ENCODE measurements at places on chromosomes 6 and 20.

GRCh38 chr6:44294832-44295791 lies 18.0 kb downstream of the AARS2 start:
- no peak for DNase-seq

DNA sequence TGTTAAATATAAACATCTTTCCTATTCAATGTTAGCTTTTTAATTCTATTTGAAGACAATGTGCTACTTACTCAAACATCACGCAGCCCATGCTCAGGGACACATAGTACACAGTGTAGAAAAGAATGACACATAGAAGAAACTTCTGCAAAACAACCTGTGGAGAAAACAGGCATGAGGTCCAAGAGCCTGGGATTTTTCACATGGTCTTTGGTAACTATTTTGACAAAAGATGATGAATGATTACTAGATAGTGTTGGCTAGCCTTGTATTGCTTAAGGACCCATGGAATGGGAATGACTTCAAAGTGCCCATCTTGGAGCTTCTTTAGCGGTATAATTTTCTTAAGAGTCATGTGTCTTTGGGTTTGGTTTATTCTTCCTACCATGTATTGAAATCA lies 15.4 kb downstream of the TMEM244 start:
- DNase-seq: no peak

DNA sequence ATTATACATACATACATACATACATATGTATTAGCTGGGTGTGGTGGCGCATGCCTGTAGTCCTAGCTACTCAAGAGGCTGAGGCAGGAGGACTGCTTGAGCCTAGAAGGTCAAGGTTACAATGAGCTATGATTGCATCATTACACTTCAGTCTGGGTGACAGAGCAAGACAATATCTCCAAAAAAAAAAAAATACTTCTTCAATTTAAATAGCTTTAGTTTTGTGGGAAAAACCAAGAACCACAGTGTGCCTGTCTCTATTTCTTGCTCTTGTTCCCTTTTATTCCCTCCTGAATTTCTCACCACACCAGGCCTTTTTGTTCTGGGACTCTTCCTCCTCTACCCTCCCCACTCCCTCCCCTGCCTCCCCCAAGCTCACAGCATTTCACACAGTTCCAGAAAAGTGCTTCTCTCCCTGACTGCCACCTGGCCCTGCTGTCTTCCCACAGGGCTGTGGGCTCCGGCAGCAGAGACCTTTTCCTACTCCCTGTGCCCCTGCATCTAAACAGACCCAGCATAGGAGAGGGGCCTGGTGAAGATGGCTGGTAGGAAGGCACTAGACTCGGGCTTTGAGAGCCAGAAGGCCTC lies 1.3 kb downstream of the C20orf203 start:
- DNase-seq: no peak

- peak; percentile 60 for DNase-seq
Measured at GRCh38 chr20:46681032-46681854, 8.0 kb downstream of the TP53RK start.

- no peak for DNase-seq
Measured at GRCh38 chr6:136474241-136474640, 76.0 kb downstream of the MAP7 start.

DNA sequence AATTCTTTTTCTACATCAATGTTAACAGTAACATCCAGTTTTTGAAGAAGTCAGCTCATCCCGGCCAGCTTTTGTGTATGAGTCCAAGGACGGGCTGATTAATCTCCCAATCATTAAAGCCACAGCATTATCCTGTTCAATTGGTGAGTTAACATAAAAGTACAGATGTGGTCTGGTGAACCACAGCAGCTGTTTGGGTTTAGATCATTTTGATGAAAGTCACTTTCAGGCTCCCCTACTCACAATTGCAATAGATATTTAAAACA lies 69.0 kb upstream of the NFATC2 start:
- DNase-seq: no peak

DNA sequence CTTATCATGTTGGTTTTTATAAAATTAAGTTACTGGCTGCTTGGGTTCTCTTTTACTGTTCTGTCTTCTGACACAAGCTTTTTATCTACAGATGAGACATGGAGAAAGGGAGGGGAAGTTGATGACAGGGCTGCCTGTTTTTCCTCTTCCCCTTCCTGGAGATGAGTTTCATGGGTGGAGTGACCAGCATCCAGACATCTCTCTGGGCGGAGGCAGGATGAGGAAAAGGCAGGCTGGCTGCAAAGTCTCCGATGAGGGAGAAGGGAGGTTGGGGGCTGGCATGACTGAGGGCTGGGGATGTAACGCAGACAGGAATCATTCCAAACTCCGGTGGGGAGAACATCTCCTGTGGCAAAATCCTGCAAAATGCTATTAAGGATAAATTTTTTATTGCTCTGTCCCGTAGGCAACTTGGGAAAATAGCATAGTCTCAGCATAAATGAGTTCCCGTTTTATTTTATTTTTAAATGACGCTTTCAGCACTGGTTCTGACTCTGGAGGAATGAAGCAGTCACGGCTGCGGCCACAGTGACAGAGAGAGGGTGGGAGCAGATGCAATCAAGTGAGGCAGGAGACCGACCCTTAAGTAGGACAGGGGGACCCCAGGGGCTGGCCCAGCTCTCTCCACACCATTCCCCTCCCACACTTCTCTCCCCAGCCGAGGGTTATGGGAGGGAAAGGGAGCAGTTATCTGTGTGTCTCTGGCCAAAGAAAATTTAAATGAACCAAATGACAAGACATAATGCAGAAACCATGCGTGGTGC lies 108.8 kb upstream of the PMEPA1 start:
- no peak for DNase-seq

GRCh38 chr20:36092398-36093024 lies 62.0 kb upstream of the EPB41L1 start:
- peak; percentile 70 for DNase-seq

GRCh38 chr6:118525913-118526780 lies 21.9 kb upstream of the PLN start:
- no peak for DNase-seq

GRCh38 chr6:53822401-53823125 lies 27.8 kb downstream of the LRRC1 start:
- no peak for DNase-seq

GRCh38 chr6:3325210-3325609 lies 66.5 kb downstream of the PSMG4 start:
- peak; percentile 53 for DNase-seq

DNA sequence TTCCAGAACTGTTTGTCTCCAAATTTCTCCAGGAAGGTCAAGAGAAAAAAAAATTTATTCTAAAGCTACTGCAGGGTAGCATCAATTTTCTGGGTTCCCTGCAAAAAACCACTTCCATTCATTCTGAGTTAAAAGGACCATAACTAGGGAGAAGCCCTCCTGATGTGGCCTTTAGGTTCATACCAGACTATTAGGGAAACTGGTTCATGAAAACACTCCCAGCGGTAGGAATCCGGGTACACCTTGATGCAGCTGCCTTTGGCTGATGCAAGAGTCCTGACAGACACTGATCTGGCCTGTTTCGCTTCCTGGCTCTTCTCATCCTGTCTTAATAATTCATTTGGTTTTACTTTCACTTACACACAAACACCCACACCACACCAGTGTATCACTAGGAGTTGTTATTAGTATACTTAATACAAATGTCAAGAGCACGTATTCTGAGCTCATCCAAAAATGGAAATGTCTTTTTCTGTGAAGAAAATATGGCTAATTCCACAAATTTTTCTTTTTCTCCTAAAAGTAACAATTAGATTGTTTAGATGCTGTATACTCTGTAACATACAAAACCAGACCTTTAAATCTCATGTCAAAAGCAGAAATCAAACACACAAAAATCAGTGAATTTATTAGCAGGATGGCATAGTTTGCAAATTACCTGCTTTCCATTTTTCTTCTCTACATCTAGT lies 38.4 kb upstream of the ARHGAP18 start:
- no peak for DNase-seq

- peak; percentile 62 for DNase-seq
Measured at GRCh38 chr20:41617059-41617901, 897 bp downstream of the CHD6 start.

- DNase-seq: peak; percentile 35
Measured at GRCh38 chr6:146543940-146544615, 445 bp downstream of the RAB32 start.

GRCh38 chr6:112349958-112350357 lies 2.8 kb downstream of the RFPL4B start:
- no peak for DNase-seq

DNA sequence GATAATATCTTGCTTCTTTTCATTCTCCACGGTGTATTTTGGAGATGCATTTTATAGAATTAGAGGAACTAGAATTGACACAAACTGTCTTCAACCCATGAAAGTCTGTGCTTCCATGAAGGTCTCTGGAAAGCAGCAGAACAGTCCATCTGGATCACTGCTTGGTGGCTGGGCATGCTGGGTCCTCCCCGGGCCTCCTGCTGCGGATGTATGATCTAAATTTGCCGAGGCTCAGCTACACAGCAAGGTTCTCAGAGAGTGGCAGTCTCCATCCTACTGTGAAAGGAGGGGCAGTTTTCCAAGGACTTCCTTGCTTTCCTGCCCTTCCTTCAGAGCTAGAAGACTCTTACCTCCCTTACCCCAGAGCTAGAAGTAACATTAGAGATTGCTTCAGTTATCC lies 15.1 kb downstream of the PKIG start:
- no peak for DNase-seq

- DNase-seq: no peak
Measured at GRCh38 chr6:134948691-134949090, 1.2 kb downstream of the ALDH8A1 start.

DNA sequence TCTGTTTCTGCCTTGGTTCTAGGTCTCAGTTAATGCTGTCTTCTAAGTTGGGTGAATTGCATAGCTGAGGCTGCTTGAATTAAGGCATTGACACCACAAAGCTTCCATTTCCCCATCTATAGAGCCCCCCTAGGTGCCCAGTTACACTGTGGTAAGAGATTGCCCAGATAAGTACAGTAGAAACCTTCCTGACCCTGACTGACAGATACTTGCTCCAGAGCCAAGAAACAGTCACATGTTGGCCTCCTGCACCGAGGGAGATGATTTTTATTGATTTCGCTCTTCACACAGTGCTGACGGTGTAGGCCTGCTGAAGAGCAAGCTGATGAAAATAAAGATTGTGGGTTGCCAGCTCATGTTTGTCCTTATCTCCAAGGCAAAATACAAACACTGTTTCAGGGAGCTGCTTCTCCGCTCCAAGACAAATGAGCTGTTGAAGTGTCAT lies 67.9 kb downstream of the TRMT11 start:
- DNase-seq: no peak

DNA sequence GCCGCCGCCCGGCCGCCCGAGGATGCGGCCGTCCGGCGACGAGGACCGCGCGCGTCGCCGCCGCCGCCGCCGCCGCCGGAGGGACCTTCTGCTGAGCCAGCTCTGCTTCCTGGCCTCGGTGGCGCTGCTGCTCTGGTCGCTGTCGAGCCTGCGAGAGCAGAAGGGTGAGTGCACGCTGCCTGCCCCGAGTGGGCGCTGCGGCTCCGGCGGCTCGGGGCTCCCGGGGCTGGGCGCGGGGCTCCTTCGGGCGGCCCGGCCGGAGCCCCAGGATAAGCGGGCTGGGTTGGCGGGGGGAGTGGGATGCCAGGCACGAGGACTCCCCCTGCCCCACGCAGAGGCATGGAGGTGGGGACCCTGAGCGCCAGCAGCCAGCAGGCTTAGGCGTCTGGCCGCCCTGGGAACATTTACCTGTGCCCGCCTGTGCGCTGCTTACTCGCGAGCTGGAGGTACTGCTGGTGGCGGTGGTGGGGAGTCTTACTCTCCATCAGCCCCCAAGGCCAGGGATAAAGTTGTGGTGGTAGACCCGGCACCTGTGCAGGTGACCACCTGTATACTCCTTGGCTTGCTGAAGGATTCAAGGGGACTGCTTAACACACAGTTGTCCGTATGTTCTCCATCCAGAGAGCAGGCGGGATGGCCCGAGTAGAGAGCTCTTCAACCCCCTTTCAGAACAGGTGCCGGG lies 520 bp downstream of the SLC24A3 start:
- DNase-seq: peak; percentile 64

GRCh38 chr6:32154514-32155161 lies 697 bp downstream of the PPT2 start:
- peak; percentile 68 for DNase-seq

- no peak for DNase-seq
Measured at GRCh38 chr6:163916315-163917081, 502.0 kb downstream of the QKI start.

DNA sequence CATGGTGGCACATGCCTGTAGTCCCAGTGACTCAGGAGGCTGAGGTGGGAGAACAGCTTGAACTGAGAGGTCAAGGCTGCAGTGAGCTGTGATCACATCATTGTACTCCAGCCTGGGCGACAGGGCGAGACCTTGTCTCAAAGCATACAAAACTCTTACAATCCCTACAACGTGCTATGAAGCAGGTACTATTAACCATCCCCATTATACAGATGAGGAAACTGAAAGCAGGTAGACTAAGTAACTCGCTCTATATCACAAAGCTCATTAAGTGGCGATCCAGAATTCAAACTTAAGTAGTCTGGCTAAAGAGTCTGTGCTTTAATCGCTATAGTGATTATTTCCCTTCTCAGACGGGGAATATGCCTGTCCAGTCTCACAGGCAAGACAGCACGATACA lies 54.7 kb downstream of the CDK19 start:
- no peak for DNase-seq

DNA sequence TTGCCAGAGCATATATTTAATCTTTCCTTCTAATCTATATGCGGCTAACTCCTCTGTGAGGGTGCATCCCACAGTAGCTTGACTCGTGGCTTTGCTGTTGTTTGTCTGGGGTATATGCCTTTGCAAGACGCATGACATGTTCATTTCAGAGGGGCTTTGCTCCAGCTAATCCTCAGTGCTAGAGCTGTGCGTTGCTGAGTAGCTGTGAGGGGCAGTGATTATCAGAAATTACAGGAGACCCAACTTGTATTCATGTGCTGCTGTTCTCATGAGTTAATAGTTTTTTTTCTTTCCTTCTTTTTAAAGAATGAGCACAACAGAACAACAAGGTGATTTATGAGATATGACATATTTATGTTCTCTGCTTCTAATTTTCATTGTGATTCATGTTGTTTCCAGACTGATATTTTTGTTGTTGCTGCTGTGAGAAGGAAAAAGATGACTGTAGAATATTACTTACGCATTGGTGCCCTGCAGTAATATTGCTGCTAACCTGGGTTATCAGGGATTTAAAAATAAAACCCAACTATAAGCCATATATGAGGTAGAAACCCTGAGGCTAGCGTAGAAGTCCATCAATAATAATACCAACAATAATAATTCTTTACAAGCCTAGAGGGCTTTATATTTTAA lies 168.3 kb downstream of the KLHL32 start:
- DNase-seq: no peak

DNA sequence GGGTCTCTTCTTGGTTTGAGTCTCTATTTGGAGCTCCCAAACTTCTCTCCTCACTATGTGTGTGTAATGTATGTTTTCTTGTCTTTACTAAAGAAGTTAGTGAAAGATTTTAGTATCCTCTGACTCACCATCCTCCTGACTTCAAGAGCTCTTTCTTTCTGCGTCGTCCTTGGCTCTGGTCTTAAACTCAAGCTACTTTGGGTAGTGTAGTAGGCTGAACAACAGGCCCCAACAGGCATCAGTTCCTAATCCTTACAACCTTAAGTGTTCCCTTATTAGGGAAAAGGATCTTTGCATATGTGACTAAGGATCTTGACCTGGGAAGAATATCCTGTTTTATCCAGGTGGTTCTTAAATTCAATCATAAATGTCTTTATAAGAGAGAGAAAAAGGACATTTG lies 810.2 kb downstream of the MAFB start:
- no peak for DNase-seq

GRCh38 chr20:58149437-58150091 lies 78.9 kb downstream of the ANKRD60 start:
- DNase-seq: no peak
